Activated CD4-positive, alpha-beta memory T cell treated with anti-CD3 and anti-CD28 coated beads for 36 hours (primary cell): ENCODE measurements at places on chromosomes 2 and 18. TPM values are rescaled to one million over a fixed set of nuclear protein-coding genes. Genes with fewer than 3 reads are reported as not detected.

DNA sequence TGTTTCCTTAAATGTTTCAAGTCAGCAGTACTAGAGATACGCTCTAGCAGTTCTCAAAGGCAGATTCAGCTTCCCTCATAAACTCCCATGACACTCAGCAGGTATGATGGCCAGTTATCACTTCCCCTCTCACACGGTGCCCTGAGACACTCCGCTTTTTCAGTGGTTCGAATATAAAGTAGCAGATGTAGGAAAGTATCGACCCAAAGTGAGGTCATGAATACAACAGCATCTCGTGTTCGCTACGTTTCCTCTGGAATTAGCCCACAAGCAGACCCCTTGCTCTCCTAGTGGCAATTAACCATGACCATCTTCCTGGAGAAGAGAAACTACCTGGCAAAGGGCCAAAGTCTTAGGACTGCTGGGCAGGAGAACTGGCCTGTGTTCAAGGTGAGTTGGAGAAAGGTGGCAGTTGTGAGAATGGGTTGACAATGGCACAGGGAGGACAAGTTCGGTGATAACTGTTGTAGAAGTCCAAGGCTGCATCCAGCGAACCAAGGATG is 9.3 kb upstream of the AGBL5 start:
- peaks cover 34% of the 10 kb centered on the region for H3K36me3 ChIP-seq
- H3K4me3 ChIP-seq, result no peak overlapping the region
- H3K4me1 ChIP-seq, result peaks cover 3% of the 10 kb centered on the region
- peak overlapping the region; percentile 12 for H3K27ac ChIP-seq

- no peak overlapping the region for H3K4me3 ChIP-seq
- no peak for DNase-seq
- H3K36me3 ChIP-seq, result no peaks in the 10 kb centered on the region
Observed at GRCh38 chr2:105387225-105387624, 11.6 kb downstream of the FHL2 start.

DNA sequence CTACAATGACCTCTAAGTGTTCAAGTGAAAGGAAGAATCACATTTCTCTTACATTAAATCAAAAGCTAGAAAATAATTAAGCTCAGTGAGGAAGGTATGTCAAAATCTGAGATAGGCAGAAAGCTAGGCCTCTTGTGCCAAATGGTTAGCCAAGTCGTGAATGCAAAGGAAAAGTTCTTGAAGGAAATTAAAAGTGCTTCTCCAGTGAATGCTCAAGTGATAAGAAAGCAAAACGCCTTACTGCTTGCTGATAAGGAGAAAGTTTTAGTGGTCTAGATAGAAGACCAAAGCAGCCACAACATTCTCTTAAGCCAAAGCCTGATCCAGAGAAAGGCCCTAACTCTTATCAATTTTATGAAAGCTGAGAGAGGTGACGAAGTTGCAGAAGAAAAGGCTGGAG is 932.3 kb upstream of the ACVR2A start:
- no peak overlapping the region for H3K27ac ChIP-seq
- no peaks in the 10 kb centered on the region for H3K27me3 ChIP-seq
- no peak overlapping the region for H3K4me3 ChIP-seq
- H3K4me1 ChIP-seq, result no peaks in the 10 kb centered on the region
- DNase-seq, result no peak
- no peaks in the 10 kb centered on the region for H3K36me3 ChIP-seq

- no peak overlapping the region for H3K4me3 ChIP-seq
- H3K36me3 ChIP-seq, result no peaks in the 10 kb centered on the region
- DNase-seq, result no peak
- H3K27me3 ChIP-seq, result peaks cover 14% of the 10 kb centered on the region
- H3K4me1 ChIP-seq, result no peaks in the 10 kb centered on the region
Observed at GRCh38 chr2:128710729-128711128, 392.1 kb upstream of the HS6ST1 start.

HAUS1 gene
- total RNA-seq, result 65.5 TPM

SKOR2 gene
- total RNA-seq, result not detected
